Tibial nerve (tissue), 4 donors: ENCODE measurements at places on chromosomes 11 and 22. TPM values are rescaled to one million over a fixed set of nuclear protein-coding genes. Genes with fewer than 3 reads are reported as not detected.

GRCh38 chr11:6442441-6442840 lies 1.7 kb upstream of the HPX start:
- no peaks in the 10 kb centered on the region for H3K4me1 ChIP-seq
- DNase-seq, result no peak
- H3K27me3 ChIP-seq, result no peaks in the 10 kb centered on the region
- H3K4me3 ChIP-seq, result no peak overlapping the region

GRCh38 chr11:6655790-6656583 lies at the start of gene DCHS1:
TSS of gene DCHS1 (minus strand) at chr11:6655809. CDS start at chr11:6641613, 14,196 bp downstream.
- peak within 1 kb of the TSS; percentile 62 for H3K4me3 ChIP-seq
- H3K27ac ChIP-seq, result no peak within 1 kb of the TSS
- no peaks in the 10 kb centered on the region for H3K27me3 ChIP-seq
- peaks cover 34% of the 10 kb centered on the region for H3K4me1 ChIP-seq
- no peak for DNase-seq
- no peaks in the 10 kb centered on the region for H3K36me3 ChIP-seq

DNA sequence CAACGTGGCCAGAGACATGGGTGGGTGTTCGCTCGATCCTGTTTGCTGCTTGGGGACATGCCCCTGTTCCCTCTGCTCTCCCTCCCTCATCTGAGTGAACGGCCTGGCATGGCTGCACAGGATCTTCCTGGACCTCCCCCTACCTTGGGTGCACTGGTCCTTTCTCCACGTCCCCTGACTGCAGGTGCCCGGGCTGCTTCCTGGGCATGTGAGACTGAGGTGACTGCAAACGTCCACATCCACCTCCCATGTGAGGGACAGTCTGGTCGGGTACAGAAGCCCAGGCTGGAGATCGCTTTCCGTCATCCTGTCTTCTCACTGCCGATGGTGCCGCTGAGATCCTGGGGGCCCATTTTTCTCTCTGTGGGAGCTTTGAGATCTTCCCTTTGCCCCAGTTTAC lies 11.8 kb downstream of the SULT4A1 start:
- H3K36me3 ChIP-seq, result no peaks in the 10 kb centered on the region
- no peak overlapping the region for H3K27ac ChIP-seq
- no peak overlapping the region for H3K4me3 ChIP-seq

GRCh38 chr11:10666556-10667520 lies 26.7 kb downstream of the IRAG1 start:
- H3K27ac ChIP-seq, result peak overlapping the region; percentile 51
- H3K4me3 ChIP-seq, result no peak overlapping the region
- peaks cover 14% of the 10 kb centered on the region for H3K4me1 ChIP-seq
- no peaks in the 10 kb centered on the region for H3K27me3 ChIP-seq
- H3K36me3 ChIP-seq, result no peaks in the 10 kb centered on the region
- no peak for DNase-seq

DNA sequence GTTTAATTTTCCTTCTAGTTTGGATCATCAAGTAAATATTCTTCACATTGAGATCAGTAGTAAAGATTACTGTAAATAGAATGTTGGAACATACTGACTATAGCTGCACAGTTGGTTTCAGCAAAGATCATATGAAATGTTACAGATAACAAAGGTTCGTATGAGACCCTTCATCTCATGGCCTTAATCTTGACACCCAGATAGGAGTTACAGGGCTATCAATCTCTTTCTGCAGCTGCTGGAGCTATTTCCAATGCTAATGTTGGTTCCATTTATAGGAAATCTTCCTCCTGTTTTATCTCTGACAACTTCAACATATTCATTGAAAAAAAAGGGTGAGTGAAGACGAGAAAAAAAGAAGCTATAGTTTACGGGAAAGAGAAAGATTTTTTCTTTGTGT lies 495.6 kb downstream of the JRKL start:
- H3K36me3 ChIP-seq, result no peaks in the 10 kb centered on the region
- no peak for DNase-seq
- H3K4me3 ChIP-seq, result no peak overlapping the region
- no peak overlapping the region for H3K27ac ChIP-seq
- H3K27me3 ChIP-seq, result no peaks in the 10 kb centered on the region
- no peaks in the 10 kb centered on the region for H3K4me1 ChIP-seq

The OR52J3 gene
- total RNA-seq, result not detected

The SLC25A18 gene
- 5.9 TPM for total RNA-seq

The RBMXL2 gene
- total RNA-seq, result not detected
